Activated CD4-positive, alpha-beta memory T cell treated with anti-CD3 and anti-CD28 coated beads, Interleukin-2, amount 10 ng/mL, durations not matched to agents 7 days and 5 days (primary cell): ENCODE measurements at places on chromosomes 7 and 10. TPM values are rescaled to one million over a fixed set of nuclear protein-coding genes. Genes with fewer than 3 reads are reported as not detected.

The EPHA1 gene
- 1.2 TPM for total RNA-seq

The CFAP58 gene
- total RNA-seq: 0.58 TPM

- no peak for DNase-seq
Observed at GRCh38 chr10:97490592-97490991, 7.6 kb downstream of the MMS19 start.

DNA sequence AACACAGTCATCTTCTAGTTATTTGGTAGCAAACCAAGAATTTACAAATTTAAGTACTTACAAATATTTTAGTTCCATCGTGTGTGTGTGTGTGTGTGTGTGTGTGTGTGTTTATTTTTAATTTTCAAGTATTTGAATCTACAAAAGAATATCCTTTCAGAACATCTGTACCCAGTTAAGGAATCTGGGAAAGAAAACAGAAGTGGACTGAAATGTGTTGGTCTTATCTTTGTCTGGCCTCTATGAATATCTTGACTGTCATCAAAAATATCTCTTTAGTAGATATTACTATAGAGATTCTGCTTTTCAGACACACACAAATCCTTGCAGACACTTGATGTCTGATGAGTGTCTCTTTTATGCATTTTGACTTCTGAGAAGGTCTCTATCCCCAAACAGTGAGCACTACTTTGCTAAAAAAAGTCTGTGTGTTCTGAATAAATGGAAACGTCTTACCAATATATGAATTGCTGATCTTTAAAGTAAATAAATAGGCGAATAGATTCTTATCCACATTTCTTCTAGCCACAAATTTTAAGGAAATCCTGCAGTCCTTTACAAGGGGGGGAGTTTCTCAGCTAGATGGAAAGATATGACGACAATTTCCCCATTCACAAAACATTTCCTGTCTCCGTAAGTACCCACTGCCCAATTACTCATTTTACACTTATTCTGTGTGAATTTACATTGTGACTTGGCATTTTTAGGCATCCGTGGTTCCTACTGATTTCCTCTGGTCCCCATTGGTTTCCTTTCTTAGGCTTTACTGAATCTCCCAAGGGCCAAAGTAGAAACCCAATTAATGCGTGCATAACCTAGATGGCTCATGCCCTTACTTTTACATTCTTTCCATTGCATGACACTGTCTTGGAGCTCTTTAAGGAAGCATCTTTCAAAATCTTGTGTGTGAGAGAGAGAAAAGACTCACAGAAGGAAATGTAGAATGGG lies 36.0 kb downstream of the NRCAM start:
- DNase-seq: no peak

- no peak for DNase-seq
Observed at GRCh38 chr10:94077042-94077441, 83.3 kb downstream of the PLCE1 start.

DNA sequence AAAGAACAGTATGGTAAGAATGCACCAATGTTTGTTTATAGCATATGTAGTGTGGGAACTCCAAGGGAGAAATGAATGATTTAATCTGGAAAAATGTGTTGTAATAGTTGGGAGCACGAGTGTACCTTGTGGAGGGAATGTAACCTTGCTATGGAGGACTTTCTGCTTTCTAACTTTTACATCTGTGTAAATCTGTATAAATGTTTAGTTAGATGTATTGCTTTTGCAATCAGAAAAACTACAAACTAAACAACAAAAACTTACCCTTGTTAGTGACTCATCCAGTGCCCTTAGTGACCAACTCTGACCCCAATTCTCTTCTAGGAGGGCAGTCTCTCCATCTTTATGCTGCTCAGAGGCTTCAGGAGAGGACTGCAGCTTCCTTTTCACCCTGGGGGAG lies 89.3 kb downstream of the CCNY start:
- no peak for DNase-seq

- DNase-seq: no peak
Observed at GRCh38 chr10:24446739-24447138, 237.8 kb downstream of the KIAA1217 start.

DNA sequence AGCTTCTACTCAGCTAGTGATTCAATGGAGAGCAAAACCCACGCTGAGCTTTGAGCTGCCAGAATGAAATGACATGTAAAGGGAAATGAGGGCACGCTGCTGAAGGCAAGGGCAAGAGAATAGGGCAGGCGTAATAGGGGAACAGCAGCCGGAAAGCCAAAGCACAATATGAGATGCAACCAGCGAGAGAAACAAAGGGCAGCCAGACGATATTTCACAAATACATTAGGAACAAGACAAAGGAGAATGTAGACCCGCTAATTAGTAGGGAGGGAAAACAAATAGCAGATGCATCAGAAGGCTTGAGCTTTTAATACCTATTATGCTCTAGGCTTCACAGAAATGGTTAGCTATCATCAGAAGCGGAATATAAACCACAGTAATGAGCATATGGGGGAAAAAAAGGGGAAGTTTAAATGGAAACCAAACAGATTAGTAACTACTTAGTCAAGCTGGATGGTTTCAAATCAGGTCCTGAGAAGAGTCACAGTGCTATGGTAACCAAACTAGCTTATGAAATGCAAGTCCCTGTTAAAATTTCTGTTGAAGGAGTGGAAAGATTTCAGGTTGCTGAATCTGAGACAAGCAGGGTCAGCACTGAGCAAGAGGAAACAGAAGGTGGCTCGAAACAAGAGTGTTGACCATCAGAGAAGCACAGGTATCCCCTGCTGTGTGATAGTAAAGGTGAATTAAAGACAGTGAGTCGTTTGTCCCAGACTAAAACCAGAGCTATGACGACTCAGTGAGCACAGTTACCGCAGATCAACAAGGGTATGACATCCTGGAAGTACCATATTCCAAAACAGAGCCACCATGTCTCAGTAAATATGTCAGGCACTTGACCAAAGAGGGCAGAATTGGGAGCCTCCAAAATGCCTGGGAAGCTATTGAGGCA lies 496.9 kb upstream of the CELF2 start:
- no peak for DNase-seq

GRCh38 chr7:90216771-90217170 lies 5.2 kb downstream of the STEAP2 start:
- DNase-seq: no peak

GRCh38 chr10:49833168-49833567 lies 71.0 kb upstream of the OGDHL start:
- no peak for DNase-seq

GRCh38 chr7:42046483-42046882 lies 190.5 kb downstream of the GLI3 start:
- no peak for DNase-seq
